ENCODE measurements at places on chromosomes 2 and 18.

- DNase-seq: no peak
These were observed 86.4 kb downstream of the NCOA1 start for GRCh38 chr2:24577481-24577880.

GRCh38 chr2:170744248-170745002 is 25.8 kb upstream of the ERICH2 start:
- DNase-seq: no peak

DNA sequence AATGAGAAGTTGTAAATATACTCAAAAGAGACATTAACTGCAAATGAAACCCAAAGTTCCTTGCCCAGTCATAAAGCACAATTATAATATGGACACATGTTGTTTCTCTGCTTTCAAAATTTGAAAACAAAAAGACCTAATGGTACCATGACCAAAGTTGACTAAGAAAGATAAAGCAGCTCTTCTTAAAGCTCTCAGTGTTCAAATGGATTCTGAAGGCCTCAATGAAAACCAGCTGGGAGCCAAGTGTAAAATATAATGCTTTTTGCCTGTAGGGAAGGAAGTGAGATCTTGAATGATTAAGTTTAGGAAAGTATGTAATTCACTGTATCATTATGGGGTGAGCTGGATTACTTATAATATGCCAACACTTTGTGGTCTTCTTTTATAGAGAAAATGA is 178.6 kb downstream of the SATB2 start:
- DNase-seq: no peak

- no peak for DNase-seq
These were observed 238.4 kb downstream of the ZNF521 start for GRCh38 chr18:25113566-25113965.

DNA sequence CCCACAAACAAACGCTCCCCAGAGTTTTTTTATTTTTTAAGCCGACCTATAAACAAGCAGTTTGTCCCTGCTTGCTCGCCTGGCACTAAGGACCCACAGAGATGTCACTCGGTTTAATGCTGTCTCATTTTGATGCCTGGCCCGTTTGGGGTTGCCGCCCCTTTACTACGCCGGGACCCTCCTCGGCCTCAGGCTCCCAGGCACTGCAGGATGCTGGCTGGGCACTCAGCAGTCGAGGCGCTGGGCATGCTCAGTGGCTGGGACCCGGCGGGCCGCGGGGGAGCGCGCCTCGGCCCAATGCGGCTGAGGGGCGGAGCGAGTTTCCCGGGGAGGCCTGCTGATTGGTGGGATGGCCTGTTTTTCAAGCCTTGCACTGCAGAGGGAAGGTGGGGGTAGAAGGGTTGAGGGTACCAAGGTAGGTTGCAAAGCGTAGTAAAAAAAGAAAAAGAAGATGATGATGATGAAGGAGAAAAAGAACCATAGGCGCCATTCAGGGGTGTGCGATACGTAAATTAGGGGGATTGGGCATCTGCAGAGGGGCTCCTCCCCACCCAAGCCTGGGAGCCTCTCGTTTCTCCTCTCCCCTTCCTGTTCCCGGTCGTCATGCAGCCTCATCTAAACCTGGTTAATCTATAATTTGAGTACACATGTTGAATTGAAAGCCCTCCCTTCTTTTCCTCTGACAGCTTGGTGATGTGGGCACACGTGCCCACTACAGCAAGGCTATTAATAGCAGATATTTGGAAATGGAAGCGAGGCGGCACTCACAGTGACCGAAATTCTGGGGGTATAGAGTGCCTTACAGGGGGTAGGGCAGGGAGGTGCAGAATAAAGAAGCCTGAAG is 1.5 kb upstream of the IRS1 start:
- peak; percentile 81 for DNase-seq

- DNase-seq: no peak
These were observed 74.5 kb downstream of the INPP4A start for GRCh38 chr2:98519156-98519555.

- DNase-seq: peak; percentile 55
These were observed 4.5 kb downstream of the LPIN1 start for GRCh38 chr2:11750917-11751316.
